ENCODE measurements at places on chromosomes 6 and 20.

- DNase-seq, result no peak
These were observed 486.1 kb upstream of the CDH4 start for GRCh38 chr20:60765821-60766403.

DNA sequence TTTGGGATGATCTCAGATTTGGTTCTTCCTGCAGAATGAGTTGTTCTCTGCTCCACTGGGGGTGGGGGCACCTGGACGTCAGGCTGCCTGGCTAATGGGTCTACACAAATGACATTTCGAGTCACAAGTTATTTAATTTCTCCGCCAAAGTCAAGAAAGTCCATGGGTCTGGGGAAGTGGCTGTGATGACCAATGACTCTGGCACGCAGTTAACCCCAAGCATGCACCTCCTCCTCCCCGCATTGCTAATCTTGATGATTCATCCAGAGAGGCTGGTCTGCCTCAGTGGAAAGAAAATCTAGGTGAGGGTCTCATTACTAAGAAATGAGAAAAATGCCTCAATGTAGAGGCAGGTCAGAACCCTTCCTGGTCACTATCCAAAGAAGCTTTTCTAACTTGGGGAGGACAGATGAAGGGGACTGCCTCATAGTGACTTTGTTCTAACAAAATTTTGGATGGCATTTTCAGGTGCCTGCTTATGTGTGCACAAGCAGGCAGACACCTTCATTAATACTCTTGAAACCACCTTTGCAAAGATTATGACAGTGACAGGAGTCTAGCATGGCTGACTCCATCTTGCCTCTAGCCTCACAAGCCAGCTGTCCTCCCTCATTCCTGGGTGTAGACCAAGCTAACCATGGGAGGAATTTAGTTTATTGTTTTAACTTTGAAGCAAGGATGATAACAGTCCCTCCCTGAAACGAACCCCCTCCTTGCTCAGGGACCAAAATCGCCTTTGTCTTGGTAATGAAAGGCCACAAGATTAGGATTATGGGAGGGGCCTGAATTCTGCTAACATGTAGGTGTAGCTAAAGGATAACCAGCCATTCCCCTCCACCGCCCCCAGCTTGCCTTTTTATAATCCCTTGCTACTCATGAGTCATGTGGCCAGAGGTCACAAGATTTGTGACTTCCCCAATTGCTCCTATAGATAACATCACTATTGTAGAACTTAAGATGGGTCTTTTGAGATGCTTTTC lies 98.6 kb upstream of the MRPS10 start:
- DNase-seq, result no peak

- DNase-seq, result no peak
These were observed 15.2 kb downstream of the HNF4A start for GRCh38 chr20:44370639-44371218.

GRCh38 chr20:2259731-2260130 lies 36.1 kb upstream of the TGM3 start:
- DNase-seq, result no peak

- DNase-seq, result no peak
These were observed 29.4 kb downstream of the PHIP start for GRCh38 chr6:79048611-79049010.

- DNase-seq, result no peak
These were observed 71.2 kb upstream of the SLCO4A1 start for GRCh38 chr20:62570897-62571668.
